ENCODE measurements at places on chromosomes 1 and 21. TPM values are rescaled to one million over a fixed set of nuclear protein-coding genes. Genes with fewer than 3 reads are reported as not detected.

DNA sequence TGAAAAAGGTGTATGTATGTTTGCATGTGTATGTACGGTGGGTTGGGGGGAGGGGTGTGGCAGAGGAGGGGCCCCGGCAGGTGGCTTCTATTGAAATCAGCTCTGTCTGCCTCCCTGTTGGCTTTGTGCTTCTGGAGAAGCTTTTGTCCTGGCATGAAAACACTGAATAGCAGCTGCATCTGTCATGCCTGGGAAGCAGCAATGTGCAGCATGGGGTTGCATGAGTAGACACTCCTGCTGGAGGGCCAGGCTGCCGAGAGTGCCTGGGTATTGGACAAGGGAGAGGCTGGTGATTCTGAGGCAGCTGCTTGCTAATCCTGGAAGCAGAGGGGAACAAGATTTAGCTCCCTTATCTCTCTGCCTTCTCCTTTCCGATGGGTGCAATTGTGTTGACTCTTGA is 20.5 kb downstream of the MAPKAPK2 start:
- no peak for DNase-seq
- no peaks in the 10 kb centered on the region for H3K36me3 ChIP-seq
- H3K4me3 ChIP-seq: no peak overlapping the region
- H3K27me3 ChIP-seq: no peaks in the 10 kb centered on the region
- no peak overlapping the region for H3K27ac ChIP-seq
- no peaks in the 10 kb centered on the region for H3K4me1 ChIP-seq

DNA sequence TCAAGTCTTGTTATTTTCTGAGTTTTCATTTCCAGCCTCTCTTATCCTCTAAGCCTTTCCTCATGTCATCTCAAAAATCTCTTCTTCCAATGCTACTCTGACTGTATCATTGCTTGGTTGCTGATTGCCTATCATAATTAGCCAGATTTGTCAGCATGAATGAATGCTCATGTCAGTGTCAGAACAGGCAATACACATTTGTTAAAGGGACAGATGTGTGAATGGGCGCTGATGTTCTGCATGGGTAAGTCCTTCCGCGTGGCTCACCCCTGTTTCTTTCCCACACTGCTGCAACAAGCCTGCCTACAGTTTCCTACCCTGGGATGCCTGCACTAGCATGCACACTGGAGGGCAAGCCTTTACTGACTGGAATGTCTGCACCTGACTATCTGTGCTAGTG is 100.6 kb downstream of the RHOU start:
- H3K36me3 ChIP-seq: no peaks in the 10 kb centered on the region
- H3K27me3 ChIP-seq: no peaks in the 10 kb centered on the region

DNA sequence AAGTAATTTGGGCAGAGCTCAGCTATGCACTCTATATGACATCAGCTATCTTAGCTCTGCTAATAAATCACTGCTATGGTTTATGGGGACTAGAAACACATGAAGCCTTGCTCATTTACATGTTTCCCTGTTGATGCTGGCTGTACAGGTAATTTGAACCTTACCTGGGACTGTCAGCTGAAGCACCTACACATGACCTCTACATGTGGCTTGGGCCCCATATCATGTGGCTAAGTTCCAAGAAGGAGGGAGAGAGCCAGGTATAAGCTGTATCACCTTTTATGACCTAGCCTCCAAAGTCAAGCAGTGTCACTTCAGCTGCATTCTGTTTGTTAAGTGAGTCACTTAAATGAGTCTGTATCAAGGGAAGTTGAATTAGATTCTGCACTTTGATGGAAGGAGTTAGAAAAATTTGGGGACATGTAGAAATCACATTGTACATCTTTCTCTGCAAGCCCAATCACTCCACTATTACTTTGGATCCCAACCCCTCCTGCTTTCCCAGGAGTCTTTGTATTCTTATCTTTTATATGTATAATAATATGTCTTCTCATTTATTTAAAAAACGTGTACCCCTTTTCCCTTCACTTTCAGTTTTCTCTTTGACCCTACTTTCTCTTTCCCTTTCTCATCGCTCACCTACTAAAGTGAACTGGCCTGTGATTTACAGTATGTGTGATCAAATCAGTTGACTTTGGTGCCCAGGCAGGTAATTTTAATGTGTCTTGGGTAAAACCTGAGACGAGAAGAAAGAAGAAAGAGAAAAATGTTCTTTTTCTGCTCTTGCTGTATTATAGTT is 53.4 kb upstream of the PRKACB start:
- DNase-seq: peak; percentile 26
- no peaks in the 10 kb centered on the region for H3K27me3 ChIP-seq
- peaks cover 40% of the 10 kb centered on the region for H3K4me1 ChIP-seq
- no peaks in the 10 kb centered on the region for H3K36me3 ChIP-seq
- peak overlapping the region; percentile 8 for H3K27ac ChIP-seq
- H3K4me3 ChIP-seq: no peak overlapping the region

GRCh38 chr1:159142726-159143510 is 28.5 kb upstream of the CADM3 start:
- peaks cover 44% of the 10 kb centered on the region for H3K27me3 ChIP-seq
- no peaks in the 10 kb centered on the region for H3K4me1 ChIP-seq
- H3K36me3 ChIP-seq: no peaks in the 10 kb centered on the region
- H3K4me3 ChIP-seq: no peak overlapping the region

DNA sequence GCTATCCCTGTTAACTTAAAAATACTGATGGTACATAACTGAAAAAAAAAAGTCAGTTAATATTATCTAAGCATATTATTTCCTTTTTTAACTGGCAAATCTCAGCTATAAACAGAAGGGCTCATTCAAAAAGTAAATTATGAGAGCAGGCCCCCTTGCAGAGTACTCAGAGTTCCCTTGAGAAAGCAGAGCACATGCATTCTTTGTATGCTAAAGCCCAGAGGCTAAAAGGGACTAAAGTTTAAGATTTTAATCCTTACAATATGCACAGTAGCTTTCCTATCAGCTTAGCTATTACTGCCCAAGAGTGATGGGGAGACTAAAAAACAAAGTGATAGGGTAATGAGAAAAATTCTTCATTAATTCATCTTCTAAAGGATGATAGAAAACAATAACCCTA is 18.5 kb downstream of the SLC16A1 start:
- no peak for DNase-seq
- H3K27ac ChIP-seq: no peak overlapping the region
- H3K36me3 ChIP-seq: no peaks in the 10 kb centered on the region
- peaks cover 23% of the 10 kb centered on the region for H3K4me1 ChIP-seq
- H3K27me3 ChIP-seq: no peaks in the 10 kb centered on the region

CSF3R gene
- total RNA-seq: 0.32 TPM

BARHL2 gene
- not detected for total RNA-seq
